ENCODE measurements at places on chromosomes 7 and 10.

DNA sequence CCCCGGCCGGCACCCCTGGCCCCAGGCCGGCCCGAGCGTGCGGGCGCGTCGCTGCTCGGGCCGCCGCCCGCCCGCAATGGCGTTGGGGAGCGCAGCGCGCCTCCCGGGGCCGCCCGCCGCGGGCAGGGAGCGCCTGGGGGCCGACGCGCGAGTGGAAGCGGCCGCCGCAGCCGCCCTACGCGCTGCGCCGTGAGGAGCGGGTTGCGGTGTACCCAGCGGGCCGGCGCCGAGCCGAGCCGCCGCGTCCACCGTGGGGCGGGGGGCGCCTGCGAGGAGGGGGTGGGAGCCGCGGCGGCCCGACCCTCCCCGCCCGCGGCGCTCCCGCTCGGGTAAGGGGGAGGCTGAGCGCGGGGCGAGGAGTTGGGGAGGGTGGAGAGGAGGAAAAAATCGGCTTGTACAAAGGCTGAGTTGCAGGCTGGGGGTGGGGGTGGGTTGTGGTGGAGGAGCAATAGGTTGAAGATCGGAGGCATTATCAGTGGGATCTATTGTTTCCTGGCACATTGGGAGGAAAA, 473 bp downstream of the PPP1R9A start:
- DNase-seq: no peak

GRCh38 chr10:132166216-132166950, 20.4 kb upstream of the DPYSL4 start:
- no peak for DNase-seq

- no peak for DNase-seq
Measured at GRCh38 chr10:49329146-49329505, 30.2 kb downstream of the C10orf71 start.

DNA sequence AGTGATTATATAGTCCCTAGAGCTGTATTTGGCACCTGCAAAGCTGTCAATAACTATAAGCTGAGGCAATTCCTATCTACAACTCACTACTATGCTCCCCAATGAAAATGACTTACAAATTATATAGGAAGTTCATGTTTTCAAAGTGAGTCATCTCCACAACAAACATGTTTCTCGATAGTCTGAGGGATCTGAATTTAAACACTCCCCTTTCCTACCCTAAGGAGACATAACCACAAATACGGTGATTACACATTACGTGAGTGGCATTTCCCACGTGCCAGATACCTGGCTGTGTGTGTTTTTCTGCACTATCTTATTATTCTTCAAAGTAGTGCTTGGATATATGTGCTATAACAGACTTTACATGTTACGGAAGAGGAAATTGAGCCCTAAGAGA, 122.5 kb upstream of the C1QL3 start:
- DNase-seq: no peak

GRCh38 chr7:24669971-24670591, 87.2 kb downstream of the GSDME start:
- DNase-seq: no peak

GRCh38 chr7:44471436-44471835, 19.0 kb downstream of the NUDCD3 start:
- DNase-seq: no peak

DNA sequence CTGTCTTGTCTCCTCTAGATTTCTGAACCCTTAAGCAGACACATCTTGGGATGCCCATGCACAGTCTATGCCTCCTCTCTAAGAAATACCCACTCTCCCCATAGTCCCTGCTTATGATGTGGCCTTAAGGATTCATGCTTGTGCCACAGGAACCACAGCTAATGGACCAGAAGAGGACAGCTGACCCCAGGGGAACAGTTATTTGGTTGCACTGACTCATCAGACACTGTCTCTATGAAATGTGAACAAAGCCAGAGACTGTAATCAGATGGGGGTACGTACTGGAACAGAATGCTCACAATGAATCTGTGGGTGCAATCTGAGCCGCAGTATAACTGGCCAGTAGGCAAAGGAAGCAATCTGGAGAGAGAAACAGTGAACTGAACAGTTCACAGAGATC, 121.9 kb downstream of the USP6NL start:
- no peak for DNase-seq

- no peak for DNase-seq
Measured at GRCh38 chr7:2040201-2040892, 192.4 kb downstream of the MAD1L1 start.

- no peak for DNase-seq
Measured at GRCh38 chr10:114638821-114639625, 19.1 kb downstream of the ABLIM1 start.

DNA sequence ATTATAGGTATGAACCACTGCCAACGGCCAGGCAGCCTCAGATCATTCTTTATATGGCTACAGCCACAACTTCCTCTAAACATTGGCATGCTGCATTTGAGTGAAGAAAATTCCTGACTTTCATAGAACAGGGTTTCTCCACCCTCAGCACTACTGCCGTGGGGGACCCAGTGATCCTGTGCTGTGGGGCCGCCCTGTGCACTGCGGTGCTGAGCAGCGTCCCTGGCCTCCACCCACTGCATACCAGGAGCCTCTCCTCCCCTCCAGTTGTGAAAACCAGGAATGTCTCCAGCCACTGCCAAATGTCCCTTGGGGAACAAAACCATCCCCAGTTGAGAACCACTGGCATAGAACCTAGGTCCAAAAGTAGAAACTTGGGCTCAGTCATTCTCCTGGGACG, 15.8 kb downstream of the CNPY1 start:
- DNase-seq: no peak

GRCh38 chr10:64039198-64039597, 518.0 kb downstream of the REEP3 start:
- no peak for DNase-seq

- DNase-seq: no peak
Measured at GRCh38 chr7:130063036-130063435, 7.3 kb upstream of the KLHDC10 start.

DNA sequence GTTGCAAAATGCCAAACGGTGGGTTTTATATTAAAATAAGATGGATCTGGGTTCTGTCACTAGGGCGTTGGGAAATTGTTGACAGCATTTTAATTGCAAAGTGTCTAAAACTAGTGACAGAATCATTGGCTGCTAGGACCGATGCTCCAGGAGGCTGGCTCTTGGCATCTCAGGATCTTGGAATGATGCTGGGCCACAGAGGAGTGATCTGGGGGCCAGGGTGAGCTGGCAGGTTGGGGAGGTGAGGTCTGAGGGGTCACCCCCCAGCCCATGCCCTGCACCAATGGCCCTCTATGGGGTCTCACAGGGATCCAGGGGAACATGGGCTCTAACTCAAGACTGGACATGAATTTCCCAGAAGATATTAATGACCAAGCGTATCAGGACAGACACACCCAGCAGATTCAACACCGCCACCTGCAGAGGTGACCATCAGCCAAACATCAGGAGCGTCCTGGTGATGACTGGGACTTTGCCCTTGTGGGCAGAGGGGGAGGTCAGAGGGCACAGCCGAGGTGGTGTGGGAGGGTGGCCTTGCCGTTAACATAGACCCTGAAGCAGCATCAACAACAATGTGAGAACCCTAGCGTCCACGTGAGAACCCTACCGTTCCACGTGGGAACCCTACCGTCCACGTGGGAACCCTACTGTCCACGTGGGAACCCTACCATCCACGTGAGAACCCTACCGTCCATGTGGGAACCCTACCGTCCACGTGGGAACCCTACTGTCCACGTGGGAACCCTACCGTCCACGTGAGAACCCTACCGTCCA, 89.0 kb upstream of the PPP2R2D start:
- no peak for DNase-seq

GRCh38 chr7:44286618-44287487, 38.5 kb downstream of the CAMK2B start:
- DNase-seq: no peak

DNA sequence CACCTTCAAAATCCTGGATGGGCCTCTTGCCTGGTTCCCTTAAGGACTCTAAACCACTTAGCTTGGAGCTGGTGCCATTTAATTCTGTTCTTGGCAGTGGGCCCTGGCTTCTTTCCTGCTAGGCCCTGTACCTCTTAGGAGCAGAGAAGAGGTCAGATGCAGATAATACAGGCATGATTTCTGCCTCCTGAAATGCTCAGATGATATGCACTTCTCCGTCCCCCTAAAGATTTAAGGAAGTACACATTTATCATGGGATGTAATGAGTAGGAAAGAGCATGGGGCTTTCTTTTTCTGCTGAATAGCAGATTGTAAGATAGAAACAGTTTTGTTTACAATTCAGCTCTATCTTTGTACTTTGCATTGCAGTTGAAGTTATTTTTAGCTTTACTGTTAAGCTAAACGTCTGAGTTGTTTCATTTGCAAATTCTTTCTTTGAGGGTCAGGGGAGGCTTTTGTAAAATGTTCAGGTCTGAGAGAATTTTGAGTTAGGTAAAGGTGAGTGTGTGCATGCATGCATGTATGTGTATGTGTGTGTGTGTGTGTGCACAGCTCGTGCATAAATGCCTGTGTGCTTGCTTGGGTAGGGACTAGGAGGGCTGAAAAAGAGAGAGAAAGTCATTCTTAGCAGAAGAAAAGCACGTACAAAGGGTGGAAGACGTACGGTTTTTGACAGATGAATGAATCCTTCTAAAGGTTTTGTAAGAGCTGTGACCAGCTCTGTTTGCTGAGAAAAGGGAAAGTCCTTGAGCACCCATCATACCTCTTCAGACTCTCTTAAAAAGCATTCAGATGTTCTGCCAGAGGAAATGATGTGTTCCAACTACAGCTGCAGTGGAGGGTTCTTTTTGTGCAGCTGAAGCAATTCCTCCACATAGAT, 364.2 kb downstream of the AUTS2 start:
- DNase-seq: no peak

GRCh38 chr7:96080027-96080426, 241.9 kb downstream of the SLC25A13 start:
- DNase-seq: no peak

DNA sequence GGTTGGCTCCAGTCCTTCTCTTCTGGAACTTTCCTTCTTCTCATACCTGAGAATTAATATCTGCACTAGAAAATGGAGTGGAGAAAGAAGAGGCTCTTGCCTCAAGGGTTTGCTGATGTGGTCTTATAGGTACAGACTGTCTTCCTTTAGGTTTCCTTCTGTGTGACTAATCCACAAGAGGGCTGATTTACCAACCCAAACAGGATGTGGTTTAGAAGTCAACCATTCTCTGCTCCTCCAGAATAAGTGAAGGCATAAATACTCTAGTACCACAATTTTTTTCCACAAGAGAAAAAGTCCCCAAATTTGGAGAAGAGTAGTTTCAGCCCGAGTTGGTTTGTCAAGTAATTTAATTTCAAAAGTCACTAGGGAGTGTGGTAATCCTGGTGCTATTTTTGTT, 85.8 kb downstream of the NRP1 start:
- DNase-seq: no peak

- DNase-seq: no peak
Measured at GRCh38 chr7:154873500-154874121, 129.3 kb downstream of the PAXIP1 start.

- no peak for DNase-seq
Measured at GRCh38 chr10:31757386-31757791, 171.2 kb downstream of the ARHGAP12 start.

DNA sequence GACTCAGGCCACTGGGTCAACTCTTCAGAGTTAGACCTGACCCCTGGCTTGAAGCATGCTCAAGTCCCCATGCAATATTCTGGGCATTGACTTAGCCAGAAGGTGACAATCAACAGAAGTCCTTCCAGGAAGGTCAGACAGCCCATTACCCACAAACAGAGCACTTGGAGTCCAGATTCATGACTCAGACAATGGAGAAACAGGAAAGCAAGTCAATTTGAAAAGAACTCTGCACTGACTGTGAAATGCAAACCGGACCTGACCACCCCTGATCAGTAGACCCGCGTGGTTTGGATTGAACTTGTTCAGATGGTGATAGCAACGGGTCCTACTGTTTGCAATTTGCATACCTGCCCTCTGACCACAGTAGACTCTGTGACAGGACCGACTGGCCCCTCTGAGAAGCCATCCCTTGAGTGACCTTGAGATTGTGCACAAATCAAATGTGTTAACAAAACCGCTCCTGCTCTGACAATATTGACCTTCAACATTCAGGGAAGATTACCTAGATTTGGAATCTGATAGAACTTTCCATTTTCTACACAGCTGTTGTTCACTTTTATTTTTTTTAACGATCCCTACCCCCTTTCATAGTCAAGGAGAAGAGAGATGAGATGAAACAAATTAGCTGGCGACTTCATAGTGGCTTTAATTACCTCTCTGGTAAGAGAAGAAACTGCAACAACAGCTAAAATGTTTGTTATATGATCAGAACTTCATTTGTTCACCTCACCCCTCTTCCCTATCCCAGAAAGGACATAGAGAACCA, 138.7 kb downstream of the NRP1 start:
- DNase-seq: no peak

DNA sequence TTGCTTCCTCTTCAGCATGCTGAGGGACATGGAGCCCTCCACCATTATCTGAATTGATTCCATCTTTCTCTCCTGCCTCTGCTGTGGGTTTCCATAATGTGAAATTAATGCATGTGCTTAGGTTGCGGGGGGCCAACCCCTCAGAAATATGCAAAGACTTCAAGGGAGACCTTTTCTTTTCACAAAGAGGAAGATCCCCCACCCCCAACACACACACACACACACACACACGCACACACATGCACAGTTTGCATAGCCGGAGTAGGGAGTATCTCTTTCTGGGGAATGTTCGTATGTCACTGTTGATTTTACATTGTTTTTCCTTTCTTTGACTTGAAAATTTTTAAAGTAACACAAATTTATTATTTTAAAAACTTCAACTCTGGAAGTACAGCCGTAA, 193.5 kb downstream of the MGMT start:
- DNase-seq: no peak

DNA sequence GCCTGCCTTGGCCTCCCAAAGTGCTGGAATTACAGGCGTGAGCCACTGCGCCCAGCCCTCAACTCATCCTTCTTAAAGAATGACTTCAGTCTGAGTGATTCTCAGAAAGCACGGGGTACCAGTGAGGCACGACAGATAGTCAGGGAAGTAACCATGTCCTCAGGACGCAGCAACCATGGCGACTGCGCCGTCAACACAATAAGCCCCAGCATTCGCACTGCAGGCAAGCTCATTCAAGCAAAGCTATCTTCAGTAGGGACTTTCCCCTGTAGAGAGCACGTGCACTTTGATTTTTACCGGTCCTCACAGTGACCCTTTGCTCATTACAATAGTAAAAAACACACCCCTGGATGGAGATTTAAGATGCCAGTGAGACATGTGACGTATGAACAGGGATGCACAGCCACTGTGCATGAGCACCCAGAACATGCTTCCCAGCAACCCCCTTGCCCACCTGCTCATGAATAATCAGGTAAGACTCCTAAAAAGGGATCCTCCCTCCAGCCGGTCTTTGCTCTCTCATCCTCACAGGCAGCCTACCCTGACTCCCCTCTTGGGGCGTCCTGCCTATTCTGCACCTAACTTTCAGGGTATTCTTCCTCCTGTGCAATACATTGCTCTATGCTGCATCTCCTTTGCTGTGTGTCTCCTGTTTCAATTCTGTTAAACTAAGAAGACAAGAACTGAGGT, 9.1 kb downstream of the WDR86 start:
- no peak for DNase-seq
